ENCODE measurements at places on chromosomes 7 and 10. TPM values are rescaled to one million over a fixed set of nuclear protein-coding genes. Genes with fewer than 3 reads are reported as not detected.

ANKRD7 gene
- polyA plus RNA-seq = not detected

CALY gene
- polyA plus RNA-seq = 0.83 TPM

UTF1 gene
- polyA plus RNA-seq = not detected

PLEKHS1 gene
- polyA plus RNA-seq = not detected

ZNF655 gene
- polyA plus RNA-seq = 91.6 TPM
